GM19239 (cell line): ENCODE measurements at places on chromosomes 7 and 10.

DNA sequence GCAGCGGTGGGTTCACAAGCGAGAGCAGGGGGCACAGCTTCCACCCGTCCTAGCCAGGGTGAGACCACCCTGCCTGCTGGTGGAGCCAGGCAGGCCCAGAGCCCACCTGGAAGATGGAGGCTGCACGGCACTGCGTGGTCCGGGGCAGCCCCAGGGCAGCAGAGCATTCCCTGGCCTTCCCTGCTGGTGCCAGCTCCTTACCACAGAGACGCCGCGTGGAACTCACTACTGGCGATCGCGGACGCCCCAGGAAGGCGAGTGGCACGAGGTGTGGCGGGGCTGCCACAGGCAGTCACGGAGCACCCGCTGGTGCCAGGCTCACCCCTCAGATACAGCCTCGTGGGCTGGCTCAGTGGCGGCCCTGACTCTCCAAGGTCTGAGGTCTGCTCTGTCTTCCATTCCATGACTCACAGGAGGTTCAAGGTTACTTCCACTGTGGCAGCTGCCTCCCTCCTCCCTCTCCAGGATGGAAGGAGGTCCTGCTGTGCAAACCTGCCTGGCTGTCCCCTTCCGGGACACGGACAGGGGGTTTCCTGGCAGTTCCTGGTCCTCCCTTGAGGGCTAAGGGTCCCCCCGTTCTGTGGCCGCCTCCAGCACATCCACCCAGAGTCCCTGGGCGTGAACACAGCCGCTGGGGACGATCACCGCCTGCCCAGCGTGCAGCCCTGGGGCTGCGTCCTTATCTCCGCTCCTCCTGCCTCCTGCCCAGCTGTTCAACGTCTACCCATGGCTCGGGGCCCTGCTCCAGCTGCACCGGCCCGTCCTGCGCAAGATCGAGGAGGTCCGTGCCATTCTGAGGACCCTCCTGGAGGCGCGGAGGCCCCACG, 3.1 kb downstream of the CYP2W1 start:
- DNase-seq, result no peak

- no peak for DNase-seq
Observed at GRCh38 chr10:97180363-97180755, 5.4 kb downstream of the SLIT1 start.

DNA sequence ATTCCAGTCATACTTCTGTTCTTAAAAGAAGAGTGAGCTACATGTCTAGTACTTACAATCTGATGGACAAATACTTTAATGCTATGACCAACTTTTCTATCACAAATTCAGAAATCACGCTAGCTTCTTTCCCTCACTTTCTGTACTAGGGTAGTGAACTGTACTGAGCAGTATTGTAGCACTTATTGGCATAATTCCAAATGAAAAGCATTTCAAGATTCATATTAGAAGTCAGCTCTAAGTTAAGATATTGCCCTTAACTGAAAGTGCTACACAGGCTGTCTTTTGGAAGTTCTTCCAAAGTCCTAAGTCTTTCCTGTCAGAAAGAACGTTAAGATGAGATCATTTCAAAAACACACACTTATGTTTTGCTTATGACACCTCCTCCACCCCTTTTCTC, 13.4 kb downstream of the P4HA1 start:
- no peak for DNase-seq

DNA sequence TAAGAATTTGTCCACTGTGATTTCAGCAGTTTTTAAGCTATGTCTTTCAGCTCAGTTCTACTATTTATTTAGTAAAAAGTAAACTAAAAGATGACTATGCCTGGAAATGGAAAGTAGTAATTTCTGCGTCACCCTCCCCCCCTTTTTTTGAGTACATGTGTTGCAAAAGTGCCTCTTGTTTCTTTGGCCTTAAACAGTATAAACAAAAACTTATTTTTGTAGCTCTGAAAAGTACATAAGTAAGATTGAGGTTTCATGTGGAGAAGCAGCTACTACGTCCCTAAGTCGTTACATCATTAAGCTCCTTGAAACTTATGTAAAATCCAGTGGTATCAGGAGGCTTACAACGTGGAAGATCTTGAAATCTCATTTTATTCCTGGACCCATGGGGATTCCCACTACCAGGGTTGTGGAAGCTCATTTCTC, 46.3 kb upstream of the HBP1 start:
- no peak for DNase-seq

DNA sequence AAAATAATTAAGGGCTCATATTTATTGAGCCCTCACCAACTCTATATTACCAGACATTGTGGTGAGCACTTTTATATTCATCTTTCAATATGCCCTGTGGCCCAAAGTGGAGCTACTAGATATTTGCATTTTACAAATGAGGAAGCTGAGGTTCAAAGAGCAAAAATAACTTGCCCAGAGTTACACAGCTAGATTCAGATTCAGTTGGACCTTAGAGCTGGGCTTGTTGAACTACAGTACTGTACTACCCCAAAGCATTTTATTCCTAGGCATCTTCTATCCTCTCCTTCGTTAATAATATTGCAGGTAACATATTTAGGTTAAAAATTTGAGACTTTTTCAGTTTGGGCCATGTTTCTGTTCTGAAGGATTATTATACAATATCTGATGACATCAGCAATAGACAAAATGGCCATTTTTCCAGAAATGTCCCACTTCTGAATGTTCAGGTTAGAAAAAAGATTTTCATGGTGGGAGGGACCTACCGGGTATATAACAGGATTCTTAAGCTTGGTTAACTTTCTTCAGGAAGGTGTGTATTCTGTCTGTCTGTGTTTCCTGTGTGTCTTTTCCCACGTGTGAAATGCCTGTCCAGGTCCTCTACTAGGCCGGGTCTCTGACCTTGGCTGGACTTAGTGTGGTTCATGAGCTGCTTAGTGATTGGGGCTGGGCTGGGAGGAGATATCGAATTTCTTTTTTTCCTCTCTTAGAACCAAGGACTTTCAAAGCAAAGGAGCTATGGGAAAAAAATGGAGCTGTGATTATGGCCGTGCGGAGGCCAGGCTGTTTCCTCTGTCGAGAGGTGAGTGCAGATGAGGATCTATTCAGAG, 13.6 kb downstream of the PRXL2A start:
- peak; percentile 27 for DNase-seq

- DNase-seq, result no peak
Observed at GRCh38 chr7:29345590-29345989, 151.0 kb downstream of the CHN2 start.

DNA sequence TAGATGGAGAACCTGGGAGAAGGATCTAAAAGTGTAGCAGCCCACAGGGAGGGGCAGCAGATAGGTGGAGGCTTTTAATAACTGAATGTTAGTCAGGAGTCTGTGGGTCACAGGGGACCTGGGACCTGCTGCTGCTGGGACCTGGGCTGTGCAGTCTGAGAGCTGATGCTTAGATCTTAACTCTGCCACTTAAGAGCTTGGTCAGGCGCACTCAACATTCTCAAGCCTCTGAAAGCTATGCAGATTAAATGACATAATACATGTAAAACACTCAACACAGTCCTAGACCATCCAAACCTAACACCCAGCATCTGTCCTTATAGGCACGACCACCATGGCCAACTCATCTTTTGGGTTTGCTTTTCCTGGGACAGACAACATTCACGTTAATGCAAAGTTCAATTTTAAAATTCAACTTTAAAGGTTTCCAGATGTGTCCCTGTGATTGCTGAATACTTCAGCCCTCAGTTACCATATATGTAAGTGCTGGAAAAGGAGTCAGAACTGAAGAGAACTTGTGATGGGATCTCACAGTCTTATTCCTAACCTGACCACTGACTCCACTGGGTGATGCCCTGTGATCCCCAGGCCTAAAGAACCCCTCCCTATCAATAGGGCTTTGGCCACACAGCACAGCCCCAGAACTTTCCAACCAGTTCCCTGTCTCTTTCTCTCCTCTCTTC, 321.0 kb downstream of the PLXNA4 start:
- DNase-seq, result no peak
